ENCODE measurements at places on chromosomes 4 and X. TPM values are rescaled to one million over a fixed set of nuclear protein-coding genes. Genes with fewer than 3 reads are reported as not detected.

GRCh38 chr4:149980941-149981340 lies 97.3 kb upstream of the DCLK2 start:
- no peak for DNase-seq

- no peak for DNase-seq
Observed at GRCh38 chr4:41883988-41884734, 51.1 kb upstream of the TMEM33 start.

DNA sequence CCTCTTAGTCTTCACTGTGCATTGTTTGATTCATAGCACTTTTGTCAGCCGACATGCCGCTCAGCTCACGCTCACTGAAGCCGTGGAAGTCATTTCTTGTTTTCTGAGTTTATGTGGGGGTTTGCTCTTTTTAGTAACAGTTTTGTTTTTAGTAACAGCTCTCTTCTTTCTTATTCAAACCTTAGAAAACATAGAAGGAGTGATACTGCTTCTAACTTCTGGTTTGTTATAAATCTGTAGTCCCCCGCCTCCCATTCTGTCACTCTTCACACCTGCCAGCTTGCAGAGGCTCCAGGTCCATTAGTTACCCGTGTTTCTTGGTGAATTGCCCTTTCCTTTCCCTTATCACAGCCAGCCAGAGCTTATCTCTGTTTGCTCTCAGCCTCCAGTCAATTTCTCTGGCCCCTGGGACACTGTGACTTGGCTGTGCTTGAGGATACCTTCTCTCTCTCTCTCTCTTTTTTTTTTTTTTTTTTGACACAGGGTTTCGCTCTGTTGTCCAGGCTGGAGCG lies 50.5 kb downstream of the GRK4 start:
- DNase-seq: no peak

DNA sequence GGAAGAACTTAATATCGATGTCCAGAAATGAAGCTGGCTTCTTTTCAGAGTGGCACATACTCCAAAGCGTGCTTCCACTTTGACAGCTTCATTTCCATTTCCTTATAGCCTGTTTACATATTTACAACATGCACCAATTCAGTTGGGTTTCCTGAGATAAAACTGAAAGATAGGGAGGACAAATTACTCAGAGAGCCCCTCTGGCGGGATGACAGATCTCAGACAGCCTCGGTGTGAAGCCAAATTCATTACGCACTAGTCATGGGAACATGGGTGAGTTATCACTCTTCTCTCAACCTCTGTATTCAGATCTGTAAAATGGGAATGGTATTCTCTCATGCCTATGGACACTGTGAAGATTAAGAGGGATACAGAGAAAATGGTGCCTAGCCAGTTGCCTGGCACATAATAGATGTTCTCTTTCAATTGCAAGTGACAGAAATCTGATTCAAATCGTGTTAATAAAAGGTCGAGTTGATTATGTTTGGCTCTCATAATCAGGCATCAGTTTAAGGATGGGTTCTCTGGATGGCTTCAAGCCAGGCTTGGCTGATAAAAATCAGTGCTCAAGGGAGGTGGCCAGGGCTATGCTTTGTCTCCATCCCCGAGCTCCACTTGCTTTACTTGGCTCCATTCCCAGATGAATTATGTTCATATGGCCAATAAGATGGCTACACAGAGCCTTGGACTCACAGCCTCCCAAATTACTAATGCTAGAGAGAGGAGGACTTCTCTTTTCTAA lies 132.2 kb upstream of the C1QTNF7 start:
- DNase-seq: no peak

- DNase-seq: no peak
Observed at GRCh38 chr4:6892190-6892908, 17.3 kb upstream of the TBC1D14 start.

DNA sequence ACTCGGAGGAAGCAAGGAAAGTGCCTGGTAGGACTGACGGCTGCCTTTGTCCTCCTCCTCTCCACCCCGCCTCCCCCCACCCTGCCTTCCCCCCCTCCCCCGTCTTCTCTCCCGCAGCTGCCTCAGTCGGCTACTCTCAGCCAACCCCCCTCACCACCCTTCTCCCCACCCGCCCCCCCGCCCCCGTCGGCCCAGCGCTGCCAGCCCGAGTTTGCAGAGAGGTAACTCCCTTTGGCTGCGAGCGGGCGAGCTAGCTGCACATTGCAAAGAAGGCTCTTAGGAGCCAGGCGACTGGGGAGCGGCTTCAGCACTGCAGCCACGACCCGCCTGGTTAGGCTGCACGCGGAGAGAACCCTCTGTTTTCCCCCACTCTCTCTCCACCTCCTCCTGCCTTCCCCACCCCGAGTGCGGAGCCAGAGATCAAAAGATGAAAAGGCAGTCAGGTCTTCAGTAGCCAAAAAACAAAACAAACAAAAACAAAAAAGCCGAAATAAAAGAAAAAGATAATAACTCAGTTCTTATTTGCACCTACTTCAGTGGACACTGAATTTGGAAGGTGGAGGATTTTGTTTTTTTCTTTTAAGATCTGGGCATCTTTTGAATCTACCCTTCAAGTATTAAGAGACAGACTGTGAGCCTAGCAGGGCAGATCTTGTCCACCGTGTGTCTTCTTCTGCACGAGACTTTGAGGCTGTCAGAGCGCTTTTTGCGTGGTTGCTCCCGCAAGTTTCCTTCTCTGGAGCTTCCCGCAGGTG lies 637 bp downstream of the AR start:
- no peak for DNase-seq

DNA sequence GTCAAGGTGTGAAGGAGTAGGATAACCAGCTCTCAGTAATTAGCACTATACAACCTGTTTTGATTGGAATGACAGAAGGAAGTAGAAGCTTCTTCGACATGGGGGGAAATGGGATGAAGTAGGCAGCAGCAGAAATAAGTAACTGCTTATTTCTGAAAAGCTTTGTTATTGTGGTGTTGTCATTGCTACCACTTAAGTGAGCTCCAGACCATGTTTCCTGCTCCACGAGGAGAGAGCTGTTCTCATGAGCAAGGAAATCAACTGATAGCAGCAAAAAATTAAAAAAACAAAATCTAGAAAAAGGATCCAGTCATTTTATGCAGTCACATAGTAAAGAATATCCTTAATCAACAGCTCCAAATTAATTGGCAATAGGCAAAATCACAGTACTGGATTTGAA lies 106.1 kb upstream of the TLL1 start:
- no peak for DNase-seq

- DNase-seq: no peak
Observed at GRCh38 chr4:4870576-4871241, 11.2 kb downstream of the MSX1 start.

DNA sequence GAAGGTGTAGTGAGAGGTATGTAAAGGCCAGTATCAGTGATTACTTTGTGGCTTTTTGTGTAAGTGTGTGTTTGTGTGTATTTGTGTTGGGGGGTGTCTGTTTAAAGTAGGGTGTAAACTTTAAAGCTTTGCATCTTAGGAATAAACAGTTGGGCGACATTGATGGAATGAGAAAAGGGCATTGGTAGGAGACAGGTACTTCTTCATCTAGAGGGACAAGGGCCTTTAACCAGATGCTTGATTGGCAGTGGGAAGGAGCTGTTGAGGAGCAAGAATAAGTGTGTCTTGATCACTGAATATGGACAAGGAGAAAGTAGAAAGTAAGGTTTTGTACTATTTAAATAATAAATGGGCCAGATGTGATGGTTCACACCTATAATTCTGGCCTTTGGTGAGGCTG lies 48.8 kb downstream of the RAPGEF2 start:
- no peak for DNase-seq

- DNase-seq: no peak
Observed at GRCh38 chr4:23166919-23167318, 474.2 kb downstream of the GBA3 start.

- DNase-seq: peak; percentile 75
Observed at GRCh38 chrX:44012484-44013096, 39.4 kb upstream of the NDP start.

DNA sequence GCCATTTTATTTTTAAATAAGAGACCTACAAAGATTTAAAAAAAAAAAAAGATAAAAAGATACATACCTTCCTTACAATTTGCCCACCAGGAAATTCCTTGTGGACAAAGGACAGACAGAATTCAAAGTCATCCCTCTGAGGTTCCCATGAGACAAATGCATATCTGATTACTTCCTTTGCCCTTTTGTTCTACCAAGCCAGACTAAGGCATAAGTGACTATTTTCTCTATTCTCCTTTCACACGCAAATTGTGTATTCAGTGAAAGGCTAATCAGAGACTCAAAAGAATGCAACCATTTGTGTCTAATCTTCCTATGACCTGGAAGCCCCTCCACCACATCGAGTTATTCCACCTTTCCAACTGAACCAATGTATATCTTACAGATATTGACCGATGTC lies 691.7 kb downstream of the FAM133A start:
- DNase-seq: no peak

GRCh38 chr4:125244848-125245450 lies 69.8 kb upstream of the FAT4 start:
- DNase-seq: no peak

DNA sequence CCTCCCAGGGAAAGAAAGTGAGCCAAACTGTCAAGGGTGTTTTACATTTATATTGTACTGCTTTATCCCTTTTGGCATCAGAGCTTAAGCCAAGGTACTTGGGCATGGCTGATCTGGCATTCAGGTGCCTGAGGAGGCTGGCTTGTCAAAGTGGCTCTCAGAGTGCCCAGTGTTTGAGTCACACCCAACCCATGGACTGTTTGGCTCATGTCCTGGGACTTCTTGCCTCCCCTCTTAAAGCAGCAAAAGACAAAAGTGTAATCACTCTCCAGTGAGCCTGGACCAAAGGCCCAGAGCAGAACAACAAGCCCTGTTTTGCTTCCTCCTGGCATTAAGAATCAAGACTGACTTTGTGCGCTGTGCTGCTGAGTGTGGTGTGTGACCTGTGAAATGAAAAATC lies 311.7 kb upstream of the TAPT1 start:
- no peak for DNase-seq

DNA sequence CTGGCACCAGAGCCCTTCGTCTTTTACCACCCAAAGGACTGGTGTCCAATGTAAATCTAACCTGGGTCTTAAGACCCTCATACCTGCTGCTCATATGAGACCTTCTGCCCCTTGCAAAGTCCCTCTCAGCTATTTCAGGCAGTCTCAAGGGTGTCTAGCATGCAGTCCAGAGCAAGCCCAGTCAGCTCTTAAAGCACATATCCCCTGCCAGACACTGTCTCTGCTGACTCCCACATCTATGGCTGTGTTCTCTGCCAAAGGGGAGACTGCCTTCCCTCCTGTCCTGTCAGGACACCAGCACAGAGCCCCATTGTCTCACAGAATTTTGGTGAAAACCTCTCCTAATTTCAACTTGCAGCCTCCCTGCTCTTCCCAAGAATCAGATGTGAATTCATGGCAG lies 118.5 kb downstream of the PARM1 start:
- no peak for DNase-seq

GRCh38 chr4:21013501-21013900 lies 313.2 kb downstream of the PACRGL start:
- no peak for DNase-seq

GRCh38 chr4:125049711-125050110 lies 265.0 kb upstream of the FAT4 start:
- DNase-seq: no peak

DNA sequence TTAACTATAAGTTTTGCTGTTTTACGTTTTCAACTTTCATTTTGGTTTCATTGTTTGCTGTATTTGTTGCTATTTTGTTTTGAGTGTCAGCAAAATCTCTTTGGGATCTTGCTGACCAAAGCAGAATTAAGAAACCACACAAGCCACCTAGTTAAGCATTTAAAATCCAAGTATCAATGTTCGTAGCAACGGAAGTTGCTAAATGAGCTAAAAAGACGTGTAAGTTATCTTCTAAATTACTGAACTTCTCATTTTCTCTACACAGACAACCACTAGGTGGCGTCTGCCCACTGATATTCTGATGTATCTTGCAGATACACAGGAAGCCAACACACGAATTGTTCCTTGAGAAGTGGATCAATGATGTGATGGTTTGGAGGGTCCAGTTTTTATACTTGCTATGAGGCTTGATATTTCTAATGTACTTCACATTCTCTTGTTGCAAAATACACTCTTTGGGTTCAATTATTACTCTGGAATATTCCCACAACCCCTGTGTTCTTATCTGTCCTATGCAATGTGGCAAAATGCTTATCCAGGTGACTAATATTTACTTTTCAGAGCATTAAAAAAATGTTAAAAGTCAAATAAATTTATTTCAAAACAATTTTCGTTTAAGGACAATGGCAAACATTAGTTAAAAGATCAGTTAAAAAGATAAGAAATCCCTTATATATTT lies 250.5 kb downstream of the TECRL start:
- peak; percentile 22 for DNase-seq

- no peak for DNase-seq
Observed at GRCh38 chrX:15680401-15680800, 15.8 kb upstream of the CLTRN start.

PNMA3 gene
- total RNA-seq: 0.69 TPM

DCAF8L2 gene
- total RNA-seq: not detected

FHDC1 gene
- total RNA-seq: 2.1 TPM

GUF1 gene
- total RNA-seq: 15.3 TPM

BEND4 gene
- 0.14 TPM for total RNA-seq

MMRN1 gene
- not detected for total RNA-seq

SOWAHB gene
- total RNA-seq: 9.4 TPM

ZFX gene
- total RNA-seq: 25.1 TPM

MAGEA9B gene
- not detected for total RNA-seq

TMPRSS11B gene
- not detected for total RNA-seq

HSFX1 gene
- 0.51 TPM for total RNA-seq

Measured in epithelial cell of proximal tubule (primary cell).